ENCODE measurements at places on chromosomes 5 and 9.
A peak's percentile ranks its signal among the peaks of the same experiment; 100 is the strongest.

- no peak for DNase-seq
These were observed 26.4 kb downstream of the TNPO1 start for GRCh38 chr5:72842816-72843215.

DNA sequence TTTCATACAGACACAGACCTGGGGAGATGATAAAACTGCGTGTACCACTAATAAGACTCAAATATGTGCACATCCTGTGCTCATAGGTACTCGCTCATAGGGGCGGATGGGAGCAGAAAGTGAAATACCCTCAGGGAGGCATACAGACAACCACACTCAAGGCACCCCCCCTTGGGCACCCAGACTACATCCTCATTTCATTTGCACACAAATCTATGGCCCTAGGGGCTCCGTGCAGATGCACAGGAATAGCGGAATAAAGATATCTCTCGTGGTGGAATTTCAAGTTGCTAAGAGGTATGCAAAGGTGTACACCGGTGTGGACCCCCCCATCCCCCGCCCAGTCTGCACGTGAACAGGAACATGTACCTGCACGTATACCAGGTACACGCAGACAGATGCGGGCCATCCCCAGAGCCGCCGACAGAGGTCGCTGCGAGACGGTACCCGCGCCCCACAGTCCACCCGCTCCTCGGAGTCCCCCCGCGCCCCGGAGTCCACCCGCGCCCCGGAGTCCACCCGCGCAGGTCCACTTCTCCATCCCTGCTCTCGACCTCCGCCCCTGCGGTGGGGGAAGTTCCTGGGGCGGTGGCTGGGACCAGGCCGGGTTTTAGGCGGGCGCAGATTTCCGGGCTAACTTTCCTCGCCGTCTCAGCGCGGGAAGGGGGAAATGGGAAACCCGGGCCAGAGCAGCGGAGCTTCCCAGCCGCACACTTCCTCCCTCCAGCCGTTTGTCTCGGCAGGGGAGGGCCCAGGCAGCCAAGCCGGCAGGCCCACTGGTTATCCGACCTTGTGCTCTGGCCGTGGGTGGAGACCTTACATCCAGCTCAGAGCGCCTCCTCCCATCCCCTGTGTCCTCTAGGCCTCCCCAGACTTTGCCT lies 1.0 kb upstream of the IL12B start:
- DNase-seq = peak; percentile 69

DNA sequence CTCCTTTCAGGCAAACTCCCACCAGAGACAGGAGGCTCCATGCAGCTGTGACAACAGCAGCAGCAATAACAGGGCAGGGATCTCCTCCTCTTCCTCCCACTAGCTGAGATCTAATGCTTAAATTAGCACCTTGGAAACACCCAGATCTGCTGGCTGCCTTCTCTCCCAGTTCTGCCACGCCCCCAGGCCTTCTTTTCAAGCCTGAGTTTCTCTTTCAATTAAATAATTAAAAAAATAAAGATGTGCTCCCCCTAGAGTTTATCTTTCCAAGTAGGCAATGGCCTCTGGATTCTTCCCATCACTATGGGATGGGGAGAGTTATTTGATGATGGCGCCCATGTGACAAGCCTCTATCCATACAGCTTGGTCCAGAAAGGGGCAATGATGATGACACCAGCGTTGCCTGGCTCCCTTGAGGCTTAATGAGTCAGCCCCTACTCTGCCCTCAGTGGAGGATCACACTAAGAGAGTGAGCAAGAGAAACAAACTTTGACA lies 3.8 kb downstream of the FAM219A start:
- no peak for DNase-seq

DNA sequence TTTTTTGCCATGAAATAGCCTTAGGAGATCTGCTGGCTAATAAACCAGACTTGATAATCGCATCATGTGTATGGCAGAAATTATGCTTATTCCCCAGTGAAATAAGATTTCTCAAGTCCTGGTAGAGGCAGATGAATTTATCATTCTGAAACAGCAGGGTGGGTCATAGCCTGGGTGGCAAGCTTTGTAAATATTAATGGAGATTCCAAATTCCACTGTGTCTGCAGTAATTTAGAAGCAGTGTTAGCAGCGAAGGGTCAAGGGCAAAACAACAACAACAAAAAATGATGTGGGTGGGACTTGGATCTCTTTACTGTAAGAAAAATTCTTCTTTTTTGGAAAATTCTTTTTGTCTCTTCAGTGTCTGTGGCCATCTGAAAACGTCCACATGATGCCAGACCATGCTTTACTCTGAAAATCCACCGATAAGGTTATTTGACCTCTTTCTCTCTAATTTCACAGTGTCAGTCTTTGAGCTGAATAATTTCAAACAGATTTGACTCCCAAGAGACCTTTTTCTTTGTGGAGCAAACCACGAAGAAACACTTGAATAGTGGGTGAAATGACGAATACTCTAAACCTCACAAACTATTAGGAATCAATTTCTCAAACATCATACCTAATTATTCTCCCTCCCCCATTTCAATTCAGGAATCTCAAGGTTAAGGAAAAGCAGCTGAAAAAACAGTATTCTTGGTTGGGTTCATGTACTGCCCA lies 106.0 kb upstream of the RPS23 start:
- no peak for DNase-seq

GRCh38 chr5:3351581-3352442 lies 243.8 kb upstream of the IRX1 start:
- no peak for DNase-seq

DNA sequence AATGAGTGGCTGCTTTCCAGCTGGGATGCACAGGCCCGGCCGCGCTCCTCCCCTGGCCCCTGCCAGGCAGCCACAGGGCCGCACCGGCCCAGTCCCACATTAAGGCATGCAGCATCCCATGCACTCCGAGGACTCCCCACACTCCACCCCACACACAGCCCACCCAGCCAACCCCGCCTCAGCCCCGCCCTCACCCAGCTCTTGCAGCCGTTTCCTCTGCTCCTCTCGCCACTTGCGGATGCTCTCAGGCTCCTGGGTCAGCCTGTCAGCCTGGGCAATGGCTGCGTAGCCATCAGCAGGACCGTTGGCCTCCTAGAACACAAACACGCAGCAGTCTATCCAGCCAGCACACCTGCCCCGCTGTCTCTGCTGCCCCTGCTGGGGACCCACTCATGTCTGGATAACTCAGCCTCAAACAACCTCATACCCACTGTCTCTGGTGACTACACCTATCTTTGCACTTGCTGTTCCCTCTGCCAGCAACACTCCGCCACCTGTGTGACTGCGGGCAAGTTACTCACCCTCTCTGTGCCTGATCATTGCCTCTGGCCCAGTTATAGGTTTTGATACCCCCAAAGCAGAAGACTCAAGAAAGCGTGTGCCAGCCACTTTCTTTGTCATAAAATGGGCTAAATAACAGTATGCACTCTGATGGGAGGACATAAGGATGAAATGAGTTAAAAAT lies 9.3 kb downstream of the HIGD2A start:
- no peak for DNase-seq

DNA sequence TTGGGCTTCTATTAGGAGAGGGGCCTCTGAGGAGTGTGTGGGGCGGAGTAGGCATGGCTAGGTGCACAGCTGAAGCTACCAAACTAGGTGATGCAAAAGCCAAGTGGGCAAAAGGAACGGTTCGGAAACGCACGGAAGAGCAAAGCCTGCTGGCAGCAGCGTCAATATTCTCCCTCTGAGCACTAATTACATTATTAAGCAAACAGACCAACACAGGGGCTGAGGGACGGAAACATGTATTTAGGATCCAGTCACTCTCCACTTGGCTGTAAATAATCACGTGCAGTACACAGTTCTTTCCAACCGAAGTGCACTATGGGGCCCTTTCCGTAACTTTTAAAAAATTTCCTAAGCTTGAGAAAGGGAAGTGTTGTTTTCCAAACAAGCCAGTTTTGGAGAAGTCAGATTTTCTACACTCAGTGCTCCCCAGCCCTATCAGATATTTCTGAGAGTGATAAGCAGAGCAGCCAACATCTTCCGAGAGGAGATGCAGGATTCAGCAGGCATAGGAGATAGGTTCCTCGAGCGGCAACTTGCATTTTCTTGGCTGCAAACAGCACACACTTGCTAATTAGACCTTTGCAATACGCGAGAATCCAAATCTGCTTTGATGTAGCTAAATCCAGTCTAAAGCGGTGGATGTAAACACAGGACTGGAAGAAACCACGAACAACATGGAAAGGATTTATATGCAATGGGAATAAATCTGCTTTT lies 217.2 kb upstream of the TBCA start:
- no peak for DNase-seq

DNA sequence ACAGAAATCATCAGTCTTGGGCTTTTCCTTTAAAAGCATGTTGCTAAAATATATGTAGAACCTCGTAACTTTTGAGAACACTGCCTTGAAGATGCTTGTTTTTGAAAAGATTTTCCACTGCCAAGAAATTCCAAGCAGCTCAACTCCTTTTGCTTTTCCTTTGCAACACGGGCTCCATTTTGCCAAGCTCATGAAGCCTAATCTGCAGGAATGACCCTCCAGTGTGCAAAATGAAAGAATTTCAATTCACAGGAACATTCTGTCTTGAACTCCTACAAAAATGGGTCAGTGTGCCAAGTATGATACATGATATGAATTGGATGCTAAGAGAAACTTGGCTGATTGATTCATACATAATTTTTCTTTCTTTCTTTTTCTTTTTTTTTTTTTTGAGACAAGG lies 35.4 kb upstream of the ERCC6L2 start:
- DNase-seq = no peak
